Fibroblast of skin of abdomen (primary cell): ENCODE measurements at places on chromosomes 13 and 19.

GRCh38 chr19:30274987-30275386 lies 97.2 kb upstream of the ZNF536 start:
- DNase-seq: no peak

- peak; percentile 60 for DNase-seq
Measured at GRCh38 chr13:41284512-41285288, 21.3 kb upstream of the MTRF1 start.

DNA sequence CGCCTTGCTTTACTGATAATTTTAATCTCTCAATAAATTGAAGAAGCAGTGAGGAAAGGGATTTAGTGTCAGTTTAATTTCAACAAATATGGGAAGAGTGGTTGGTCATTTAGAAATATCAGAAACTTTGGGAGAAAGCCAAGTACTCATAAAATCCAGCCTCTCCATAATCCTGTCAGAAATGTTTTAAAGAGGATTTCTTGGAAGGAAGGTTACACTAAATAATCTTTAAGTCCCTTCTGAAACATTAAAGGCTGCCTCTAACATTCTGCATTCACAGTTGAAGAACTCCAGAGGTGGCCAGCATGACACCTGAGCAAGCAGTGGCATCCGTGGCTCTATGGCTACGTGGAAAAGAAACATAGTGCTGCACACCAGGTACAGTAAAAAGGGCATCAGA lies 378.5 kb downstream of the ENOX1 start:
- no peak for DNase-seq

GRCh38 chr19:7928741-7929701 lies 3.1 kb upstream of the CTXN1 start:
- DNase-seq: peak; percentile 79

DNA sequence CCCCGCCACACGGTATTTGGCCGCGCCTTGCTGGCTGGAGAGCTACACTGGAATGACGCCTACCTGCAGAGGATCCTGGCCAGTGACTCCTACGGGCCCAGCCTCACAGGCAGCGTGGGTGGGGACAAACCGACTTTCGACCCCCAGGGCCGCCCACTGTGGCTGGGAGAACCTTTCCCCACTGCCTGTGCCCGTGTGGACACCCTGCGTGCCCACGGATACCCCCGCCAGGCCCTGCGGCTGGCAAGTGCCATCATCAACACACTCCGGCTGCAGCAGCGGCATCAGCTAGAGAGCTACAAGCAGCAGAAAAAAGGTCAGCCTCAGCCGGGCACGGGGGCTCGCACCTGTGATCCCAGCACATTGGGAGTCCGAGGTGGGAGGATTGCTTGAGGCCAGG lies 19.3 kb downstream of the ZSWIM4 start:
- no peak for DNase-seq

DNA sequence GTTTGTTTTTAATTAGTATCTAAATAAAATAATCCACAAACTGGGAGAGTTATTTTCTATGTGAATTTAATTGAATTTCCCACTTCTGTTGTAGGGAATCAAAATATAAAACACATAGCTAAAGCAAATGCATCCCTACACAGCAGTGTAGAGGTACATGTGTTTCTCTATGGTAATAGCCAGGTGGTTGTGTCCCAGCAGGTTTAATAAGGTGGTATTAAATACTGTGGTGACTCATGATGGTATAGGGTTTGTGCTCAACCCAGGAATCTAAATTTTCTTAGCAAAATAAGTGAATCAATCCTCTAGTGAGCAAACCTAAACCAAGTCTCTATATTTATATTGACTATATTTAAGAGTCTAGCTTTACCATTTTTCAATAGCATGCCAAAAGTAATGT lies 30.0 kb downstream of the PCDH9 start:
- no peak for DNase-seq

DNA sequence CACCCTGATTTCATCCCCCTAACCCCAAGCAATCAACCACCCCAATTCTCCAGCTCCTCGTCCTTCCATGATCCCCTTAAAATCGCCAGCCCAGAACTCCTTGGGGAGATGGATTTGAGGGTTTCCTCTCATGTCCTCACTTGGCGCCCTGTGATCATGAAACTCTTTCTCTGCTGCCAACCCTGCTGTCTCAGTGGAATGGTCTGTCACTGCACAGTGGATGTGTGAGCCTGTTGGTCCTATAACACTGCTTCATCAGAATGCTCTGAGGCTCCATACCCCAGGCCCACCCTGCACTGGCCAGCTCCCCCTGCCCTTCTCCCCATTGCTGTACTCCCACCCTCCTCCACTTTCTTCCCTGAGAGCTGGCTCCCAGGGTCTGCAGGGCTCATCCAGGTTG lies 12.6 kb upstream of the ZNF792 start:
- DNase-seq: no peak

GRCh38 chr13:62910541-62911060 lies 1495.0 kb upstream of the PCDH20 start:
- DNase-seq: no peak

- peak; percentile 28 for DNase-seq
Measured at GRCh38 chr19:49896863-49897621, at the start of gene IL4I1. TSS of gene IL4I1 (minus strand) at chr19:49896887. CDS start at chr19:49896160, 727 bp downstream.

- no peak for DNase-seq
Measured at GRCh38 chr13:27257233-27257568, 5.8 kb downstream of the RPL21 start.

GRCh38 chr19:38062959-38063761 lies 156.2 kb downstream of the SIPA1L3 start:
- DNase-seq: no peak

- no peak for DNase-seq
Measured at GRCh38 chr19:45781214-45782161, 802 bp downstream of the DMPK start.

DNA sequence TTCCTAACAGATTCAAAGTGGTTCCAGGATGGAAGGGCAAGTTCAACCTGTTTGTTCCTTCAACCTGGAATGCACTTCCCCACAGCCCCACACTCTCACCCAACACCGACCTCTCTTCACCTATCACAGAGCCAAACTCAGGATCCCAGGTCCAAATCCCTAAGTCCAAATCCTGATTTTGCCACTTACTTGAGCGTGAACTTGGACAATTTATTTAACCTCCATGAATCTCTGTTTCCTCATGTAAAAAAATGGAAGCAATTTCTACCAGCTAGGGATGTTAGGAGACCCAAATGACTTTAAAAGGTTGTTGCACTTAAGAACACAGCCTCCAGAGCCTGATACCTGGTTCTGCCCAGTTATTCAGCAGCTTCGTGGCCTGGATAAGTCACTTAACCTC lies 5.4 kb upstream of the IGSF23 start:
- no peak for DNase-seq

DNA sequence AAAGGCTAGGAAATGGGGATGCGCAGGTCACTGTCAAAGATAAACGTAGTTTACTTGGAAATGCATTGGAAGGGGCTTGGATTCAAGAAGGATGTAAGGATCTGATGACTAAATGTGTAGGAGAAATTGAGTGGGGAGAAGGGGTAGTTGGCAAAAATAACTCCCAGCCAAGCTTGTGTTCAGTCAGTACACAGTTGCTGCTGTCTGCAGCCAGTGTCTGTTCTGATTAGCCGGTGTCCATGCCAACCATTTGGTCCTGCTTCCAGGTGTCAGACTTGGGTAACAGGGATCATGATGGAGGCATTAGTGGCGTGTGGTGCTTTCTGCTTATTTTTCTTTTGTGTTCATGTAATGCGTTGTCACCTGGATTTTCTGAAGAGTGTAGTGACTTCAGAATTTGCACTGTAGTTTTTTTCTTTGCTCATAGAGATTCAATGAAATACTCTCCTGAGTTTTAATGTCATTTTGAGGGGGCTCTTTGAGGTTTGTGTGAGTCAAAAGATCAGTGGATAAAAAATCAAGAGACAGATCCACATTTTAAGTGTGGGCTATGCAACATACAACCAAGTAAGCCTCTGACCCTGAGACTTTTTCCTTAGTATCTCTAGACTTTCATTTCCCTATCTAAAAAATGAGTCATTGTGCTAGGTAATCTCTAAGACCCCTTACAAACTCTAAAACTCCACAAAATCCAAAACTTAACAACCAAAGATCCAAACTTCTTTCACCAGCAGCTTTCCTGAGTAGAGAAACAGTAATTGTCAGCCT lies 103.9 kb downstream of the WDFY2 start:
- DNase-seq: no peak

DNA sequence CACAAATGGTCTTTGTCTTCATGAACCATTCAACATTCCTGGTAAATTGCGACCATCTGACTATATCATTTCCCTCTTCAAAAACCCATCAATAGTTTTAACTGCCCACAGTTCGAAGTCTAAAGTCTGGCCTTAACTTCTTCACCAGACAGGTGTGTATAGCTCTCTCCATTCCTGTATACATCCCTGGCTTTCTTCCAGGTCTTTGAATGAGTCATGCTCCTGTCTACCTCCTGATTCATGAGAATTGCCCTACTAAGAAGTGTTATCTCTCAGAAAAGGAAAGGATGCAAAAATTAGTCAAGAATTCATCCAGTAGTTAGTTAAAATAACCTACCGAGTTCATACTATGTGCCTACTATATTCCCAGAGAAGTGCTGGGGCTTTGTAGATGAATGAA lies 225.0 kb downstream of the TBC1D4 start:
- peak; percentile 12 for DNase-seq

DNA sequence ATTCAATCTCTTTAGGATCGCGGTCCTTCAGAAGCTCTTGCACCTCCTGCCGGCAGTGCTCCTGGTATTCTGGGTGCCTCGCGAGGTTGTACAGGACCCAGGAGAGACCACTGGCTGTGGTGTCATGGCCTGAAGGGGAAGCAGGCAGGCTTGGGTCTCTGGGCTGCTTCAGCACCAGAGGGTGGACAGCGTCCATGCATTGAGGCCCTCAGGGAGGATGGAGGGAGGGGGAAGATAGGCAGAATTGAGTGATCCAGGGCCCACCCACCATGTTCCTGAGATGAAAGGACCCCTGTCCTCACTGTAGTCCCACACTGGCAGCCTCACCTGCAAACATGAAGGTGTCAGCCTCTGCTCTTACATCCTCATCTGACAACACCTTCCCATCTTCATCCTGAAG lies 17.9 kb upstream of the OR10H5 start:
- no peak for DNase-seq

DNA sequence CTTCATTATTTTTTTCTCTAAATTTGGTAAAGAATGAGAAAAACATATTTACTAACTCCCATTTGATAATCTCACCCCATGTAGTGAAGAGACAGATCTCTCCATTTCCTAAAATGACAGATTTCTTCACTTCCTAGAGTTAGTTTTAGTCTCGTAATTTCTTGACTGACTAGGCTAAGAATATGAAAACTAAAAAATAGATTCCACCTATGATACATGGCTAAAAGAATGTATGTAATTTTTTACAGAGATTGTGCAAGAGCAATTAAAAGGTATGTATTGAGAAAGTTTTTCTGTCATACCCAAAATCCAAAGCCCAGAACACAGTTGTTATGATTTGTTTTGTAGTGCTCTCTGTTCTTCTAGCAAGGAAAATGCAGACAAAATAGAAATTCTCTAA lies 9.5 kb downstream of the NALCN start:
- DNase-seq: no peak

GRCh38 chr19:2474232-2475017 lies 1.5 kb upstream of the GADD45B start:
- DNase-seq: peak; percentile 95

DNA sequence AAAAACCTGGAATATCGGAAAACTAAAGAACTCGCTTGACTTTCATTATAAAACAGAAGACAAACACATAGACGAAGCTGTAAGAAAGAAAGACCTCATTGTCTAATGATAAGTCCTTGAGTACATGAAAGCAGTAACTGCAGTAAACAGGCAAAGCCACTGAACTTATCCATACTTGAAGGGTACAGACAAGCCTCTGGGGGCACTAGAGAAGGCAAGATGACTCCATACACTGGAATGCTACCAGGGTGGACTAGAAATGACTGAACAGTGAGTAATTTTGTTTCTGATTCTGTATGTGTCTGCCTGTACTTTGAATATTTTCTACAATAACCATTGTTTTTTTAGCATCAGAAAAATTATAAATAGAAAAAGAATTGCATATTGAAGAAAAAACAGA lies 507.9 kb downstream of the UQCRFS1 start:
- DNase-seq: peak; percentile 88

DNA sequence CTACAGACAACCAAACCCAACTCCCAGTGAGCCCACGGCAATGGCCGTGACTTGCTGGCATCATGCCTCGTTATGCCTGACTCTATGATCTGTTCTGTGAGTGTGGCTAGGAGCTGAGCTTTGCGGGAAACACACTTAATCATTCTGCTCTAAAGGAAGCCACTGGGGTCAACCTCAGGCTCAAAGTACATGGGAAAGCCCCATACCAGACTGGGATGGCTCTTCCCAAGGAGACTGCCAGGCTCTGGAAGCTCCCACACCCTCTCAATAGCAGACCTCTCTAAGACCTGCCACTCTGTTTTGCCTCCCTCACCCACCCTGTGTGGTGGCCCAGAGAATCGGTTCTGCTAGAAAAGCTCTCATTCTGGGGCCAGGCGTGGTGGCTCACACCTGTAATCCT lies 2.2 kb downstream of the PEPD start:
- no peak for DNase-seq

GRCh38 chr13:41193469-41193868 lies 900 bp downstream of the KBTBD7 start:
- no peak for DNase-seq

- no peak for DNase-seq
Measured at GRCh38 chr19:10372690-10373089, 7.7 kb downstream of the TYK2 start.

GRCh38 chr19:47280183-47280797 lies 5.6 kb downstream of the INAFM1 start:
- DNase-seq: no peak

- peak; percentile 50 for DNase-seq
Measured at GRCh38 chr13:29676941-29677452, 81.5 kb upstream of the SLC7A1 start.

GRCh38 chr13:44810061-44810840 lies 179.0 kb downstream of the NUFIP1 start:
- no peak for DNase-seq

DNA sequence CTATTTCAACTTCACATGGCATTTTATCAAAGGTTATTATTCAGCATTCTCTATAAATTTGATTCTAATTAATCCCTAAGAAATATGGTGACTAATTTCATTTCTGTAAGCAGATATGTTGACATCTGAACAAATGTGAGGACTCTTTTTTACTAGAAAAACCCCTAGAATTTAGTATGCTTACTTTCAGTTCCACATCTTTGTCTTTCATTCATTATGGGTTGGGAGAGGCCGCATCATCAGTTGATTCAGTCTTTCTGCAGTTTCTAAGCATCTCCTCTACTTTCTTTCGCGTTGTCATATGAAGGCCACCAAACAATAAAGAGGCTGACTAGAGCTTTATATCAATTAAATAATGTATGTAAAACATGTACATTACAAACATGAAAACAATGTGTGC lies 55.4 kb upstream of the MTIF3 start:
- DNase-seq: no peak

- DNase-seq: no peak
Measured at GRCh38 chr13:48773531-48774275, 120.0 kb downstream of the CYSLTR2 start.

DNA sequence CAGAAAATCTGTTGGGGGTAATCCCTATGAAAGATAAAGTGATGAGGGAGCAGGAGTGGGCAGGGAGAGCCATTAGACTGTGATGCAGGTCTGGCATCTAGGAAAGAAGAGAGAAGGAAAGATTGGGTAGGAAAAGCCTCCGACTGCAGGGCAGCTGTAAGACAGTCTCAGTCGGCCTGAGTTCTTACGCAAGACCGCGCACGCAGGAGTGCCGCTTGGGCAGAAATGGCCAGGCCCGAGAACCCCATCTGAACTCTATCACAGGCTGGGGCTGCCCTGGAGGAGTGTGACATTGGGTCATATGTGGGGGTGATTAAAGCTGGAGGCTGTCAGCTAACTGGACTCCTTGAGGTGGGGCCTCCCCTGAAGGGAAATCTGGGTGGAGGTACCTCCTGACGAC lies 13.9 kb upstream of the FBXL3 start:
- no peak for DNase-seq
